ENCODE measurements at places on chromosomes 4 and X.

GRCh38 chrX:140917354-140918115, 84.9 kb upstream of the SPANXB1 start:
- no peak for DNase-seq

GRCh38 chrX:11420851-11421250, 127.6 kb downstream of the AMELX start:
- DNase-seq, result no peak

GRCh38 chrX:117860517-117860916, 256.1 kb downstream of the KLHL13 start:
- DNase-seq, result no peak

GRCh38 chr4:80058740-80059139, 14.3 kb downstream of the ANTXR2 start:
- no peak for DNase-seq

DNA sequence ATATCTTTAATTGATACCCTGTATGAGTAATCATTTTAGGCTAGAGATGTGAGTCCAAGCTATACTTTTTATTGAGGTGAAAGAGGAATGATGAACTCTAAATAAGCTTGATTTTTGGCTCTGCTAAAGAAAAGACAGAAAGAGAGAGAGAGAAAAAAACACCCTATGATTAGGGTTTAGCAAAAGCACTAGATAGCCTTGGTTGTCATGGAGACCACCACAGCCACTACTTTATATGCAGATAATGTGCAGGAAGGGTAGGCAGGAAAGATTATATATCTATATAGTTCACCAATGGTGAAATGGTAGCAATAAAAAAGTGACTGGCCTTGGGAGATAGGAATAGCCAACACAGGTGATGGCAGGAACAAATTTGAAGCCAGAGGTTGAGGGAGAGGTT, 69.9 kb upstream of the CAMK2D start:
- no peak for DNase-seq

GRCh38 chrX:54495814-54496516, at the start of gene FGD1:
Gene FGD1, minus strand, starts transcription at chrX:54496234. Its CDS starts 802 bp downstream, at chrX:54495432.
- DNase-seq, result no peak

GRCh38 chr4:59936566-59936965, 1263.6 kb upstream of the ADGRL3 start:
- DNase-seq, result no peak

GRCh38 chrX:115894087-115894486, 276.5 kb upstream of the AGTR2 start:
- no peak for DNase-seq

DNA sequence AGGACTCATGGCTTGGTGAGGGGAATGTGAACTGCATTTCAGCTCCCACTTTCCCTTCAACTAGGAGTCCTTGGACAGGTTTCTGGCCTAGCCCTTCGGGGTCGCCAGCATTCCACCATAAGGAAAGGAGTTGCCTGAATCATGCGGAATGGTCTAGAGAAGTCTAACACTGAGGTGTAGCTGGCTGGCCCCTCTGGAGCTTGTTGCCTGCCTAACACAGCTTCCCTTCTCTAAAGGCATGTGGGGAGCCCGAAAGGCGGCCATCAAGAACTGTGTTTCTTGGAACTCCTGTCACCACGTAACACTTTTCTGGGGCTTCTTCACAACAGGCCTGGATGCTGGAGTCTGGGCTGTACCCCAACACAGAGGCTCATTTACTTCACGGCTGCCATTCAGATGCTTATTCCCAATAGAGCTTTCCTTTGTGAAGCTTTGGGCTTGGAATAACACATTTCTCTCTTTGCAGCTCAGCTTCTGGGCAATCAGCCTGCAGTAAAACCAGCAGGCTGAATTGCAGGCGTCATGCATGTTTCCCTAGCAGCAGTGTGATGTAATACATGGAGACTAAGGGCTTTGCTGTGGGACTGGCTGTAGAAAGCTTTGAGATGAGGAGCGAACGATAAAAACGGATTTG, 5.4 kb downstream of the GABRQ start:
- DNase-seq, result no peak
